NCI-H2171 (cell line): ENCODE measurements at places on chromosomes 6 and 20.
A peak's percentile ranks its signal among the peaks of the same experiment; 100 is the strongest.

- DNase-seq = no peak
Observed at GRCh38 chr6:111478064-111478476, 4.9 kb downstream of the REV3L start.

DNA sequence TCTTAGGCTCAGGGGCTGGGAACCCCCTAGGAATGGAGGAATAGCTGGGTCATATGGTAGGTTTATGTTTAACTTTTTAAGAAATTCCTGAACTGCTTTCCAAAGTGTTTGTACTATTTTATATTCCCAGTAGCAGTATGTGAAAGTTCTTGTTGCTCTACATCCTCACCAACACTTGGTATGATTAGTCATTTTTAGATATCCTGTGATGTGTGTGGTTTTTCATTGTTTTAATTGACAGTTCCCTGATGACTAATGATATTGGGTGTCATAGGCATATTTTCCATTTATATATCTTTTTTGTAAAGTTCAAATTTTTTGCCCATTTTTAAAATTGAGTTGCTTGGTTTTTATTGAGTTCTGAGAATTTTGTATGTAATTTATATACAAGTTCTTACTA, 72.3 kb downstream of the SLC16A10 start:
- no peak for DNase-seq

- DNase-seq = no peak
Observed at GRCh38 chr6:68159433-68159832, 475.6 kb upstream of the ADGRB3 start.

GRCh38 chr6:107144666-107145065, 29.4 kb upstream of the BEND3 start:
- DNase-seq = peak; percentile 61

GRCh38 chr6:24987446-24988115, 51.8 kb upstream of the RIPOR2 start:
- DNase-seq = no peak
